Amniotic epithelial cell (primary cell): ENCODE measurements at places on chromosomes 7 and 10.

- DNase-seq = no peak
Observed at GRCh38 chr10:131854579-131855335, 46.1 kb upstream of the PPP2R2D start.

DNA sequence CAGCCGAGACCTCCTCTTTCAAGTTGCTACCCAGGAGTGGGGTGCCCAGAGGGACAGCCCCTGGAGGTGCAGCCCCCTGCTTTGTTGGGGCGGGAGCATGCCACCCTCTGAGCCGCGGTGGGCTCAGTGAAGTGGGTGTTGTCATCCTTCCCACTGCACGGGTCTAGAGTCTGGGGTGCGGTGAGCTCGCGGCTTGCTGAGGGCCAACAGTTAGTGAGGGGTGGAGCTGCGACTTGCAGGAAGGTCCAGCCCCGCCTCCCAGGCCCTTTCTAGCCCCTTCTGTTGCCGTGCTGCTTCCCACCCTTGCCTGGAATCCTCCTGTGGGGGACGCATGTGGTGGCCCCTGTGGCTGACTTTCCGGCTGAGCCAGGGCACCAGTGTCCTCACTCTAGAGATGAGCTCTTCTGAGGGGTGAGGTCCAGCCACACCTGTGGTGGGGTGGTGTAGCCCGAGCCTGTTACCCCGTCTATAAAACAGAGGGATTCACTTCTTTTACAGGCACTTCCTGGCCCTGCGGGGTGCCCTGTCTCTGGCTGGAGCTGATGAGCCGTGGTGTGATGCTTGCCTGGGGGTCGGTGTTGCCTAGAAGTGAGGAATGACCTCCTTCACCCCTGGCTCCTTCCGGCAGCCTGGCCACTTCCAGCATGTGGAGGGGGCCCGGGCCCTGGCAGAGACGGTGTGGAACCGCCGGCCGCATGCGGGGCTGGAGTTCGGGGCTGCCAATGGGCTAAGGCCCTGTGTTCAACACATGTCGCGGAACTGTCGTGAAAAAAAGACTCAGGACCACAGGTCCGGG, 127.9 kb downstream of the FAM53B start:
- no peak for DNase-seq

- peak; percentile 9 for DNase-seq
Observed at GRCh38 chr10:106513352-106513771, 651.1 kb downstream of the SORCS1 start.

DNA sequence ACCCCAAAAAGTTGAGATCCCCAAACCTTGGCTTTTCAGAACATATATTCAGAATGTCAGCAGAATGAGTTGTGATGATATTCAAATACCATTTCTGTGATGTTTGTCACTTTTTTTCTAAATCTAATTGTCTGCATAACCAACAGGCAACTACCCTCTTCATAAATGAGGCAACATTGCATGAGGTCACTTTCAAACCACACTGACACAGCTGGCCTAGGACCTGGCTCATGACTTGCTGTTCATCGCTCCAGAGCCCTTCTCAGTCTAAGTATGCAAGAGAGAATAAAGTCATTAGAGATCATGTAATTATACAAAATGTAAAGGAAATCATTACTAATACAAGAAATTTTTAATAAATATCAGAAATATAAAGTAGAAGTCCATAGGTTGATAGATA, 681.9 kb downstream of the GRM8 start:
- no peak for DNase-seq

GRCh38 chr7:141695803-141696289, 6.1 kb downstream of the DENND11 start:
- DNase-seq = no peak

- DNase-seq = no peak
Observed at GRCh38 chr7:106347229-106347833, 62.5 kb upstream of the NAMPT start.

- no peak for DNase-seq
Observed at GRCh38 chr10:103506061-103506460, 12.6 kb downstream of the NEURL1 start.

- DNase-seq = no peak
Observed at GRCh38 chr10:105210546-105210945, 569.5 kb downstream of the SORCS3 start.
